Bronchus fibroblast of lung (primary cell): ENCODE measurements at places on chromosomes 13 and 19. TPM values are rescaled to one million over a fixed set of nuclear protein-coding genes. Genes with fewer than 3 reads are reported as not detected.

PRTN3 gene
- not detected in 2 replicates for total RNA-seq

ZNF564 gene
- total RNA-seq = 3.7 and 4.0 TPM in 2 replicates

ZNF667 gene
- 1.0 and 1.3 TPM in 2 replicates for total RNA-seq

FFAR3 gene
- total RNA-seq = not detected in 2 replicates
